Ureter (tissue), 1 donor: ENCODE measurements at places on chromosomes 6 and 20. TPM values are rescaled to one million over a fixed set of nuclear protein-coding genes. Genes with fewer than 3 reads are reported as not detected.

- no peak for DNase-seq
Observed at GRCh38 chr6:132084811-132085509, 133.8 kb upstream of the CCN2 start.

DNA sequence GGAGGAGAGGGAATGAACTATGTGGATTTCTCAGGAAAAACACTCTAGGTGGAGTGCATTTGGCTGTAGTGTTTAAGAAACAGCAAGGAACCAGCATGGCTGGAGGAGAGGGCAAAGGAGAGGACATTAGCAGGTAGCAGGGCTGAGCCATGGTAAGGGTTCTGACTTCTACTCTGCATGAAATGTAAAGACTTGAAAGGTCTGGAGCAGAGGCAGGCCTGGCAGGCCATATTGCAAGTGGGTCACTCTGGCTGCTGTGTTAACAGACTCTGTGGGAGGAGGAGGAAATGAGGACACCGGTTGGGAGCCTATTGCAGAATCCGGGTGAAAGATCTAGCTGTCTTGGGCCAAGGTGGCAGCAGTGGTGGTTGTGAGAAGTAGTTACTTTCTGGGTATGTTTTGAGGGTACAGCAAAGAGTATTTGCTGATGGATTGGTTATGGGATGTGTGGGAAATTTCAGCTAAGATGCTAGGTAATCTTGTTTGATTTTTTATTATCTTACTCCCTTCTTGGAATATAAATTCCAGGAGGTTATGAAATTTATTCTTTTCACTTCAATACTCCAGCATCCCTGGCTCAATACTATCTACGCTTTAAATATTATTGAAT, 115.9 kb upstream of the BCLAF1 start:
- no peak for DNase-seq

DNA sequence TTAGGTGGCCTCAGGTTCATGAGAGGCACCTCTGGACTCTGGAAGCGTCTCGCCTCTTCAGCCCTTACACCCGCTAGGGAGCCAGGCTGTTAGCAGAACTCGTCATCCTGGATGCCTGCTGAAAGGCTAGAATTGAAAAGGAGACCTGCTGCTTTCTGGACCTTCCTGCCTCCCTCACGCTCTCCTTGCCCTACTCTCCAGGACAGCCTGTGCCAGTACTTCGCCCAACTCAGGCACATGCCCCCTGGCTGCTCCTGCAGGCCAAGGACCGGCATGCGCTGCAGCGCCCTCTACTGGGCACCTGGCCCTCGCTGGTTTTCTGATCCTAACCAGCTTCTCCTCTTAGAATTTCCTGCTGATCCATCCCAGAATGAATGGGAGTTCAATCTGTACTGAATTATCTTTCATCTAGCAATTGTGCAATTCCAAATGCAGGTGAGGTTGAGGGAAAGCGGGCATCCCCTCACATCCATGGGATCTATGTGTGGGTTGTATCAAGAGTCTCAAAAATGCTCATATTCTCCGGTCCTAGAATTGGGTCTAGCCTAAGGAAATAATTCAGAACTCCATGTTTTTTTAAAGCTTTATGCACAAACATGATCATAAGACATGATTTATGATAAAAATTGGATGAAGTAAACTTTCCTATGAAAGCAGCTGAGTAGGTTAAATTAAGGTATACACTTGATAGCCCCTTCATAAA, 78.0 kb downstream of the PTPN1 start:
- DNase-seq, result no peak

DNA sequence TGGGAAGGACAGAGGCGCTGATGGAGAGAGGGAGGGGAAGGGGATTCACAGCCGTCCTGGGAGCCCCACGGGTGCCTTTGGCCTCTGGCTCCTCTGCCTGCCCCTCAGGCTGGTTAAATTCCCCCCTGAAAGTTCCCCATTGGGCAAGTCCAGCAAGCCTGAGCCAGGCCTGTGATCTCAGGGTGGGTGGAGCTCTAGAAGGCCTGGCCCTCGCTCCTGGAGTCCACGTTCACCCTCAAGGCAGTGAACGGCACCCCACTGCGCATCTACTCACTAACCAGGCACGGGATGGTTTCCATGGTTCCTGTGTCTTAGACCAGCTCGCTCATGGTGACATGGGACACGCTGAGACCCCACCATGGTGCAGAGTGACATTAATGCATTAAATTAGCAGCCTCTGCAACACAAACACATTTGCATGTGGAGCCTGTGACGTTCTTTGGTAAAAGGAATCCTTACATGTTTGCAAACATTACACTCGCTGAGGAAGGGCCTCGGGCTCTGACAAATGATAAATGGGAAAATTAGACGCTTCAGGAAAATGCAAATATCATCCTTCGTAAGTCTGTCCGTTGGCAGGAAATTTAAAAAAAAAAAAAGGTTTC, 452.7 kb downstream of the PREX1 start:
- DNase-seq, result no peak

GRCh38 chr20:24060851-24061590, 72.4 kb upstream of the GGTLC1 start:
- DNase-seq, result no peak

GRCh38 chr6:105301756-105302616, 100.9 kb downstream of the PREP start:
- no peak for DNase-seq

MAFB gene
- total RNA-seq, result 17.3 TPM

ADIG gene
- total RNA-seq, result not detected

PLAGL2 gene
- 17.4 TPM for total RNA-seq
